NCI-H510A treated with DMSO at 0.1 percent for 48 hours (cell line): ENCODE measurements at places on chromosomes 13 and 19.

GRCh38 chr13:97944396-97945029 is 9.0 kb upstream of the IPO5 start:
- no peak for DNase-seq

DNA sequence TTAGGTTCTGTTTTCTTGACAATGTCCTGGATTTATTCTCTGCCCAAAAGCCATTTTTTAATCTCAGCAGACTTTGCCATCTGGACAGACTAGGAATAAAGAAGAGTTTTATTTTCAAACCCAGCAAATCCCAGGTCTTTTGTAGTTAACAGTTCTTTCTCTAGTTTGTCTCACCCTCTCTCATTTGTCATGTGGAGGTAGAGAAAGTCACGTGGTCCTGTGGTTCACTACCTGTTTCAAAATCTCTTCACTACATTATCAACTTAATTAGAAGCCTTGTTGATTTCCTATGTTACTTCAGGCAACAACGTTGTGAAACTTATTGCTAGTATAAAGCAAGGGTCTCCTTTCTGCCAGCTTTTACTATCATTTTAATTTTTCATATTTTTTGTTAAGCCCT is 1222.6 kb downstream of the EFNB2 start:
- DNase-seq = no peak

GRCh38 chr19:53466726-53467484 is 628 bp upstream of the ZNF813 start:
- no peak for DNase-seq

DNA sequence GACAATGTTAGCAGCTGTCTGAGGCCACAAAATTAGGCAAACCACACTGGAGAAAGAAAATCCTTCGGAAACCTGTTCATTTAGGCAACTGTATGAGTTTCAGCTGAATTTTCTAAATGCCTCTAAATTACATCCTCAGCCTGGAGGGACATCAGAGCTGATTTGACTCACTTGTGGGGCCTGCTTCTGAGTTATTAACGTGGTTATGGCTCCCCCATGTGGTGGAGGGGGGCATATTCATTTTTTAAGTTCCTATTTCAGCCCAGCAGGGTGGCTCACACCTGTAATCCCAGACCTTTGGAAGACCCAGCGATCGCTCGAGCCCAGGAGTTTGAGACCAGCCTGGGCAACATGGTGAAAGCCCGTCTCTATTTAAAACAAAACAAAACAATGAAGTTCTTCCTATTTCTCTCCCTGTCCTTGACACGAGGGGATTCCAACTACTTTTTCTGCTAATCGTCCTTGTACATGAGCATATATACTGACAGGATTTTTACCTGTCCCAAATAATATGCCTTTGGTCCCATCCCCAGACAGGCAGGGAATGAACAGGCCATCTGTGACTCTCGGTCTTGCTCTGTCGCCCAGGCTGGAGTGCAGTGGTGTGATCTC is 31.5 kb upstream of the HIF3A start:
- peak; percentile 81 for DNase-seq

DNA sequence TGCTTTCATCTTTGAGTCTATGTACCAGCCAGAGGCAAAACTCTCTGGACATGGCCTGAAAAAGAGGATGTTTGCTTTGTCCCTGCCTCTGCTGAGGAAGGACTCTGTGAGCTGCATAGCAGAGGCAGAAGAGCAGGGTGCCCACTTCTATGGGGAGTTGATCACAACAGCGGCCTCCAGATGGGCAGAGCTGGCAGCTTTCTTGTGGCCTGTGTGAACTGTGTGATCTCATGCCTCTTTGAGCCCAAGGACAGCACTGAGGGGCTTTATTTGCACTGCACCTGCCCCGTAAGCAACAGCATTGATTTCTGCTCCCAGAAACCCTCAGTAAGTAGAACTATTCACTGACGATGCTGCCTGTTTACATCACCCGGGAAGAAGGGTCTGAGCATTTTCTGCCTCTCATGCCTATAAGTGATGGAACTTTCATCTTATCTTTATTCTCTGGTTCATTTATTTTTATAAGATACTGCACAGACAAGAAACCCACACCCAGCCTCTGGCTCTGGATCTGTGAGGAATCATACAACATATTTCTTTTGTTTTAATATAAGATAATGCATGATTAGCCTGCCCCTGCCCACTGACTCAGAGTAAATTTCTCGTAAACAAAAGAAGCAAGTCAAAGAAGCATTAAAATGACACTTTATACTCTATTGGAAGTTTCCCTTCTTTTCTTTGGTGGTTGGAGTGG is 244.2 kb upstream of the SOX21 start:
- no peak for DNase-seq

- DNase-seq = no peak
Measured at GRCh38 chr19:33804021-33804799, 7.5 kb downstream of the KCTD15 start.

DNA sequence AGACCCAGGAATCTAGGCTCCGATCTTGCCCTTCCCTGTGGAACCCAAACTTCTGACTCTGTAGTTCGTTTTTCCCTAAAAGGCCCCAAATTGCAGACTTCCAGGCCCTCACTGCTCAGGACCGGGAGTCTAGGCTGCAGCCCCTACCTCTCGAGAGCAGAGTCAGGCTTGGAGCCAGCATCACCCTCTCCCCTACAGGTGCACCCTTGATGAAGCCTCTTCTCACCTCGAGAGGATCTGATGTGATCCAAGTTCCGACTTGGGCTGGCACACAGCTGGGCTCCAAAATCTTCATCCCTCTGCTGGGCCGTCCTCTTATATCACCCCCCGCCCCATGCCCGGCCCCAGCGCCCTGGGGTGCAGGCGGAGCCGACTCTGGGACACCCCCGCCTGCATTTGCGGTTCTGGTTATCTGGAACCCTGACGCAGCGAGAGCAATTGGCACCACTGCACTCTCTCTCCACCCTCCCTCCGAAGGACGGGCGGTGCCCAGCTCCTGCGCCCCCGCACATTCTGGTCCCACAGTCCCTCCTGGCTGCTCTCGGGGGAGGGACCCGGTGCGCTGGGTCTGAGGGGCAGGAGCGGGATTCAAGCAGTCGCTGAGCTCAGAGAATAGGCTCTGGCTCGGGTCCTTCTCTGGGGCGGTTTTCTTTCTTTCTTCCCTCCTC is at the start of gene KLK7:
Gene KLK7 (minus strand): TSS at position 293 of the 668 bp plus-strand sequence. CDS start 1,518 bp downstream, outside the sequence.
- no peak for DNase-seq

DNA sequence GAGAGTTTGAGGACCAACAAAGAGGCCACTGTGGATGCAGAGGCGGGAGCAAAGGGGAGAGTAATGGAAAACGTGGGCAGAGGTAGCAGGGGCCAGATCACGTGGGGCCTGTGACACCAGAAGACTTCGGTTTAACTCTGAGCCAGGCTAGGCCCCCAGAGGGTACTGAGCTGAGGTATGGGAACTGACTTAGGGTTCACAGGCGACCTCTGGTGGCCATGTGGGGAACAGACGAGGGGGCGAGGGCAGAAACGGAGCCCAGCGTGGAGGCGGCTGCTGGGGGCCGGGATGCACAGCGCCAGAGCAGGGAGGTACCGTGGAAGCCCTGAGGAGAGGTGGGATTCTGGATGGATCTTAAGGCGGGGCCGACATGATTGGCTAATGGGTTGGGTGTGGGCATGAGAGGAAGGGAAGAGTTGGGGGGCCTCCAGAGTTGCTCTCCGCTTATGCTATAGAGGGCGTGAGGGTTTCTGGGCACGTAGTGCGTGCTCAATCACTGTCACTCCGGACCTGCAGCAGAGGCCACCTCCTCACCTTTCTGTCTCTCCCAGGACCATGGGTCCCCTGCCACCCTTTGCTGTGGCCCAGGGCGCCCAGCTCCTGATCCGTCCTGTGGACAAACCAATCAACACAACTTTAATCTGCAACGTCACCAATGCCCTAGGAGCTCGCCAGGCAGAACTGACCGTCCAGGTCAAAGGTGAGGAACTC is 13.7 kb downstream of the PVR start:
- peak; percentile 24 for DNase-seq

GRCh38 chr19:54114340-54115108 is 933 bp downstream of the TFPT start:
- no peak for DNase-seq

- no peak for DNase-seq
Measured at GRCh38 chr19:4380254-4380727, 20.1 kb downstream of the SH3GL1 start.

GRCh38 chr13:20769091-20769490 is 4.7 kb downstream of the EEF1AKMT1 start:
- no peak for DNase-seq

DNA sequence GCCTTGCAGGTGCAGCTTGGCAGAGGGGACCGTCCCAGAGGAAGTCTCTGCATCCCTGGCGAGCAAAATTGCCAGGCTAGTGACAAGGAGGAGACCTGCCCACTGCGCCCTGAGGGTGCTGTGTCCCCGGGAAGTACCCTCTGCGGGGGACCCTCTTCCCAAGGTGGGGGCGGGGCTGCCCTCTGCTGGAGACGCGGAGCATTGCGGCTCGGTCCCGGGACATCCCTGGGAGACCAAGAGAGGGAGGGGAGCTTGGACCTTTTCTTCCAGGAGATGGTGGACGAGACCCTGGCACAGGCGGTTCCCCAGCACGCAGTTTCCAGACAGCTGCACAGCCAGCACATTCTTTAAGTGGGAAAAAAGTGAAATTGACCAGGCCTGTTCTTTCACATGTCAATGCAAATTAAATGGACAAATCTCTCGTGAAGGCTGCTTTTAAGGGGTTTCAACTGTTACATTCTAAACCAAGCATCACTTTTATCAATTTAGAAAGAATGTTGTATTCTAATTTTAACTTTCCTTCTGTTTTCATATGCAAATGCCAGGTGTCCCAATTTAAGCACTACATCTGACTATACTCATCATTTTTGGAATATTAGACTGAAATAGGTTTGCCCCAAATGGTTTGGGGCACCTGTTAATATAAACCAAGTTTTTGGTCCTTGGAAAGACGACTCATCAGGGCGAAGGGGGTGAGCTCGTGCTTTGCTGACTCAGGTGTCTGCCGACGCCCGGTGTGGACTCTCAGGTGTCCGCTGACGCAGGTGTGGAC is 60.7 kb downstream of the MCF2L start:
- DNase-seq = no peak

- DNase-seq = no peak
Measured at GRCh38 chr13:113638806-113639205, 19.2 kb downstream of the ATP4B start.

DNA sequence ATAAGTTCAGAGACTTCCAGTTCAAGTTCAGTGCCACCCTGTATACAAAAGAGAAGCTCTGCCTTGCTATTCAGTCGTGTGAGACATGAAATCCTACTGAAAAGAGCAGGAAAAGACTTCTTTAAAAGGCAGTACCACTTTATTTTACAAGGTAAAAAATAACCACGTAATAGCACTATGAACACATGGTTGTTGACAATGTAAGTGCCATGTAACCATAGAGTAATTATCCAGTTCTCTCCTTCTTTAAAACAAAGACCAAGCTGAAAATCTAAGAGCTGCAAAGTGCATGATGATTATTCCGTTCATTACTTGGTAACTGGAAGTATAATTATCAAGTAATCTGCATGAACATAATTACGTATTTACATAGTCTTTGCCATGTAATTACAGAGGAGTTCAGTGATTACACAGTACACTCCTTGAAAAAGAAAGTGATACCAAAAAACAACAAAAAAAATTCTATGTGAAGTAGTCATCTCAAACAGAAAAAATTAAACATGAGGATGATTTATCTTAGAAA is 288.7 kb downstream of the EFNB2 start:
- DNase-seq = peak; percentile 9

DNA sequence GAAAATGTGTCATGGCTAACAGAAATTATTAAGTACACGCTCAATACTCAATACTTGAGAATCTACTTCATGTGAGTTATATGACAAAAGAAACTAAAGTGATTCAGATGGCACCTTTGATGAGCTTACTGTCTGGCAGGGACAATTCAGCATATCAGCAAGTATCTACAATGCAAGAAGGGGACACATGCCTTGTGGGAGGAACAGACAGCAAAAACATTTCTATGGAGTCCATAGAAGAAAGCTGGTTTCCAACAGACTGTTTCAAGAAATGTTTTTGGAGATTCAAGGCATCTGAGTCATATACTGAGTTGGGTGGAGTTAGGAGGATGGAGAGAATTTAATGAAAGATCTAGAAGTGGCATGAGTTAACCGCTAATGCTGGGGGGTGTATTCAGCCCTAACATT is 54.7 kb downstream of the MBNL2 start:
- DNase-seq = no peak

DNA sequence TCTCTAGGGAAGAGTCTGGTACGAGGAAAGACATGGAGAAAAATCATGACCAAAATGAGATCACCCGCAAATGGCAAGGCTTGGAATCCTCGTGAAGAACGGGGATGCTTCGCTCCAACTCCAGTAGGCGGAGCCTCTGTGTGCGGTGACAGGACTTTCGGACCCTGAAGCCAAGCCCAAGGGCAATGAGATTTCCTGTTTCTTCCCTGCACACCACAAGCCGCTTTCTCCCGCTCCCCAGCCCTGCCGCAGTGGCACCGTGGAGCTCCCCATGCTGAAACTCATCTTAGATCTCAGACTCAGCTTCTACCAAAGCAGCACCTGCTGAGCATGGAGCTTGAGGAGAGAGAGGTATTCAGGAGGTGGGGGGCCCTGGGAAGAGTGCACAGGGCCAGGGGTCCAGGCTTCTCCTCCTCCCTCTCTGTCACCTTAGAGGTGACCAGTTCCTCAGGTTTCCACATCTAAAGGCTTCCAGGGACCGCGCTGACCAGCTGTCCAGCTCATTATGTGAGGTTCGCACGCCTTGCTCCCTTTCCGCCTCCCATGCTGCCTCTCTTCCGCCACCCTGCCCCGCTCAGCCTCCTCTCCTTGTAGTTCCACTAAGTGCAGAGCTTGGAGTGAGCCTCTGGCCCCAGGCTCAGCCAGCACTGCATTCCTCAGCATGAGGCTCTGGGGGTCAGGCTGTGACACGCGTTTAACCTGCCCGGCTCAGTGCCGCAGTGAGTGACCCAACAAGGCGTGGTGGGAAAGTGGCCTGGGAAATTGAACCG is 153.8 kb upstream of the SOX1 start:
- DNase-seq = no peak

DNA sequence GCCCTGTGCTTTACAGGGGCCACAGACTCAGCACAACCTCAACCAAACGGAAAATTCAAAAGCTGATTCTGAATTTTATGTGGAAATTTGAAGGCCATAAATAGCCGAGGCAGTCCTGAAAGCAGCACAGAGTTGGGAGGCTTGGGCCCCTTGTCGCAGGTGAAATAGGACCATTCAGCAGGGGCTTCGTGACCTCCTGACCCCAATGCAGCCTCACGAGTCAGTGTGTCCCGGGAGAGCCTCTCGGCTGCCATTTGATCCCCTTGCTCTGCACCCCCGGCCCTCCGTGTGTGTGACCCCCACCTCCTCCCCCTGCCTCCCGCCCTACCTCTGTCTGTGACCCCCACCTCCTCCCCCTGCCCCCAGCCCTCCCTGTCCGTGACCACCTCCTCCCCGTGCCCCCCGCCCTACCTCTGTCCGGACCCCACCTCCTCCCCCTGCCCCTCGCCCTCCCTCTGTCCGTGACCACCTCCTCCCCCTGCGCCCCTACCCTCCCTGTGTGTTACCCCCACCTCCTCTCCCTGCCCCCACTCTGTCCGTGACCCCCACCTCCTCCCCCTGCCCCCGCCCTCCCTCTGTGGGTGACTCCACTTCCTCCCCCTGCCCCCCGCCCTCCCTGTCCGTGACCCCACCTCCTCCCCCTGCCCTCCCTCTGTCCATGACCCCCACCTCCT is 41.7 kb upstream of the TFDP1 start:
- DNase-seq = no peak

- DNase-seq = no peak
Measured at GRCh38 chr19:294341-294945, 3.2 kb upstream of the PLPP2 start.

GRCh38 chr19:21691661-21692060 is 75.7 kb downstream of the ZNF100 start:
- no peak for DNase-seq
